ENCODE measurements at places on chromosomes 6 and 20.

DNA sequence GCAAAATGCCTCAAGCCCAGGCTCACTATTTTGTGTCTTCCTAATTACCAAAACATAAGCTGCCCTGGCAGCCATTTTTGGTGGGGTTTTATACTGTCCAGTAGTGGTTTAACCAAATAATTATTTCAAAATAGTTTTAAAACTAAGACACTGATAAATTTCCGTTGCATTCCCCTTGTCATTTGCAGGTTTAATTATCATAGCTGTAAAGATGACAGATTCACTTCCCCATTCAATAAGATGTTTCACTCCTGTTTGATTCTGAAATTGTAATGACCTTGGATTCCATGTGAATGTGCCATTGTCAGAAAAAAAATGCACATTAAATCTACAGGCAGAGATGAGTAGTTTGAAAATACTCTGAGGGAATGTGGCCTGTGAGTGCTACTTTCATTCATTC, 172.0 kb downstream of the COL9A1 start:
- DNase-seq: no peak

DNA sequence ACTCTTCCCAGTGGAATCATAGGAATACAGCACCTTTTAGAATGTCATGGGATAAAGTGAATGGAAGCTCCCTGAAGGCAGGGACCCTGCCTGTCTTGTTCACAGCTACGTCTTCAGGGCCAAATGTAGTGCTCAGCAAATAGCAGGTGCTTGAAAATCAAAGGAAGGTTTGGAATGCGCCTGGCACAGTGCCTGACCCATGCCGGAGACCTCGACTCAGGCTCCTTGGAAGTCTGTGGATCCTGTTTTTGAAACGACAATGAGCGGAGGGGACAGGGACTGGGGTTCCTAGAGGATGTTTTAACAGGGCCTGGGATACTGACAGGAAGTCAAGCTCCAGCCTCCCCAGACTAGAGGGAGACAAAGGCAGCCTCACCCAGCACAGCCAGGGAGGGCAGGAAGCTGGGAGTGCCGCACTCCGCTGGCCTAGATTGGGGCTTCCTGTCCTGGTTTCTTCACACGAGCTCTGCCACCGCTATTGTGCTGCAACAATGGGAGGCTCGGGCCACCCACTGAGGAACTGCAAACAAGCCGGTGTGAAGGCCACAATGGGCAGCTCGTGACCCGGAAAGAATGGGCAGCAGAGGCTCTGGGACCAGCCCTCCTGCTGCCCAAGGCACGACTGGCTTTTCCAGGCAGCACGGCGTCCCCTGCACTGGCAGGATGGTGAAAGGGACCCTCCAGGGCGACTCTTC, 76.7 kb downstream of the PREX1 start:
- DNase-seq: no peak

- no peak for DNase-seq
Observed at GRCh38 chr6:30156262-30156599, 4.8 kb downstream of the TRIM10 start.

DNA sequence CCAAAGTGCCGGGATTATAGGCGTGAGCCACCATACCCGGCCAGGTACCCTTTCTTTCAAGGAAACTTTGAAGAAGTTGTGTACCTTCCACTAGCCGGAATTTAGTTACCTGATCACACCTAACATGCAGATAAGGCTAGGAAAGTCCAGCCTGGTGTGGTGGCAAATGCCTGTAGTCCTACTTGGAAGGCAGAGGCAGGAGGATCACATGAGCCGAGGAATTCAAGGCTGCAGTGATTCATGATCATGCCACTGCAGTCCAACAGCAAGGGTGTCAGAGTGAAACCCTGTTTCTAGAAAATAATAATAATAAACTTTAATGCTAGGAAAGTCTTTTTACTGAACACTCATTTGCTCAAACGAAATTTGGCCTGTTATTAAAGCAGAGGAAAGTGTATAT, 21.0 kb downstream of the NFYA start:
- no peak for DNase-seq

DNA sequence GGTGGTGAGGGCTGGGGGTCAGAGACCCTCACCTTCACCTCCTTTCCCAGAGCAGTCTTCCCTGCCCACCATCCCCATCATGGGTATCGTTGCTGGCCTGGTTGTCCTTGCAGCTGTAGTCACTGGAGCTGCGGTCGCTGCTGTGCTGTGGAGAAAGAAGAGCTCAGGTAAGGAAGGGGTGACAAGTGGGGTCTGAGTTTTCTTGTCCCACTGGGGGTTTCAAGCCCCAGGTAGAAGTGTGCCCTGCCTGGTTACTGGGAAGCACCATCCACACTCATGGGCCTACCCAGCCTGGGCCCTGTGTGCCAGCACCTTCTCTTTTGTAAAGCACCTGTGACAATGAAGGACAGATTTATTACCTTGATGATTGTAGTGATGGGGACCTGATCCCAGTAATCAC, 2.1 kb downstream of the HLA-G start:
- DNase-seq: no peak

DNA sequence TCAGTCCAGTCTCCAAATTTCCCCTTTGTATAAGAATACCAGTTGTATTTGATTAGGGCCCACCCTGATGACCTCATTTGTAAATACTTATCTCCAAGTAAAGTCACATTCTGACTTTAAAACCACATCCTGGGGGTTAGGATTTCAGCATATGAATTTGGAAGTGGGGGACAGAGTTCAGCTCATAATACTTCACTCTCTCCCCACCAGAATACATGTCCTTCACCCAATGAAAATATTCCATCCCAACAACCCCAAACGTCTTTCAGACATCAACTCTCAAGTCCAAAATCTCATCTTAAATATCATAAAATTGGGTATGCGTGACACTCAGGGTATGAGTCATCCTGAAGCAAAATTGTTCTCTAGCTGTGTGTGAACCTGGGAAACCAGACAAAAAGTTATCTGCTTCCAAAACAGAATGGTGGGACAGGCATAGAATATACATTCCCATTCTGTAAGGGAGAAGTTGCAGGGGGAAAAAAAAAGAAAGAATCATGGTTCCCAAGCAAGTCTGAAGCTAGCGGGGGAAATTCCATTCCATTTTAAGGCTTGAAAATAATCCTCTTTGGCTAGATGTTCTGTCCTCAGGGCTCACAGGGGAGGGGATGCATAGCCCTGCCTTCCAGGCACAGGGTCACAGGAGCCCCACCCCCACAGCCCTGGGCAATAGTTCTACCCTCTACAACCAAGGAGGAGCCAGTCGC, 113.9 kb downstream of the ADAT2 start:
- no peak for DNase-seq

DNA sequence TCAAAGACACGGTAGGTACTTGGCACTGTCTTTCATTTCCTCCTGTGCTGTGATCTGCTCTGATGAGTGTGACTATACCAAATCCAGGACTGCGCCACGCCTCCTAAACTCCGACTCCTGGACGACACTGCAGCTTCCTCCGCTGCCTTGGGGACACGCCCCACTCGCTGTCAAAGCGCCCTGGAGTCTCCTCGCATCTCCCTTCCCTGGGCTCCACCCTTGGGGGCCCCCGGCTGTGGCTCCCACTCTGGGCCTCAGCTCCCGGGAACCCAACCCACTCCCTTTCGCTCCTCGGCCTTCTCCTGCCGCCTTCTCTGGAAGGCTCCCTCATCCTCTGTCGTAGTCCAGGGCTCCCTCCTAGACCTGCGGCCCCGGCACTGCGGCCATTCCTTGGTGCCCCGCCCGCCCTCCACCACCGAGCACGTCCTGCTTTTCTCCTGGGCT, 61.2 kb downstream of the RSPH3 start:
- peak; percentile 4 for DNase-seq

GRCh38 chr20:1697592-1697991, 40.0 kb upstream of the SIRPG start:
- DNase-seq: no peak

DNA sequence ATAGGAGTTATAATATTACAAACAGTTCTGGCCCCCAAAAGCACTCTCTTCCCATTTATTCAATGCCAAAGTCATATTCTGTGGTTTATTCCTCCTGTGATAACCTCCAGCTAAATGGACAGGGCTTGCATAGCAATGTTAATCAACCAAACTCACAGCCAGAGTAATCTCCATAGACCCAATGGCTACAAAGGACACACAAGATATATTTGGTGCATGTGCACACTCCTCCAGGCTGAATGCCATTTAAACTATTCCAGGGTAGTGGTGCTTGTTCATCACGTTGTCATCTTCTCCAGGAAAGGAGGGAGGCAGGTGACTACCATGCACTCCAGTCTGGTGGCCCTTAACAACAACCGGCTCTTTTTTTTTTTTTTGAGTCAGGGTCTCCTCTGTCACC, 56.8 kb downstream of the B3GAT2 start:
- no peak for DNase-seq

GRCh38 chr20:62760471-62760855, 35.8 kb upstream of the MRGBP start:
- no peak for DNase-seq

DNA sequence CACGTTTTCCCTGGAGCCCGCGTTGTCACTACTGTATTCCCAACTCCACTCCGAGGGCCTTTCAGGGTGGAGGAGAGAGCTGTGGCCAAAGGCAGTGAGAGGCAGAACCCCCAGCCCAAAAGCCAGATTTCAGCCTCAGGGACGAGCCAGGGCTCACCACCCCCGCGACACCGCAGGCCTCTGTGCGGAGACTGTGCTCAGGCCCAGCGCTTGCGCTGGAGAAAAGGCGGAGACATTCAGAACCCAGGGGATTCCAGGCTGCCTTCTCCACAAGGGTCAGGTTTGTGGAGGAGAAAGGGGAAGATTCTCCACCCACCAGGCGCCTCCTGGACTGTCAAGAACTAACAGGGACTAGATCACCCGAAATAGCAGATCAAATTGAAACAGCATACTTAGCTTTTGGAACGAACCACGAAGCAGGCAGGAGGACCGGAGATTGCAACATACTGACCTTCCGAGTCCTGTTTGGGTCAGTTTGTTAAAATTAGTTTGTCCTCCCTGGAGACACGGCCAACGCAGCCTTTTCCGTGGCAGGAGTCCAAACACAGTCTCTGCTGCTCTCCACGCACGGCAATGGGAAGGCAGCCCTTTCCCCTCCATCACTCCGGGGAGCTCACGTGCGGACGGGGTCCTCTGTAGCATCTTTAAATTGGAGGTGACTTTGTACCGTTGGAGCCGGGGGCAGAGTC, 14.4 kb downstream of the DLL1 start:
- no peak for DNase-seq

DNA sequence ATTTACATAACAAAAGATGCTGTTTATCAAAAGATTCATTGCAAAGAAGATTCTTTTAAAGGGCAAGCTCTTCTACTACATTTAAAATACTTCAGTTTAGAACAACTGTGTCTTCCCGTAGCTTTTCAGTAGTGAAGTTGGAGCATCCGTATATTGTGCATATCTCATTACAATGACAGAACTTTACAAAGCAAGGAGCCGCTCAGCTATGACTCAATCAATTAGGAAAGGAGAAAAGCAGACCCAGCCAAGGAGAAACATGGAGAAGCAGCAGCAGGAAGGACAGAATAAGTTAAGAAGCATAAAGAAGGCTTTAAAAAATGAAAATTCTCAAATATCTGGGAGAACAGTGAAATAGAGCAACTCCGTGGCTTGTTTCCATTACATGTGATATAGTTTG, 132.6 kb upstream of the SMLR1 start:
- no peak for DNase-seq

- no peak for DNase-seq
Observed at GRCh38 chr20:53382263-53382844, 211.3 kb downstream of the ZNF217 start.

- no peak for DNase-seq
Observed at GRCh38 chr20:44615876-44616603, 33.7 kb downstream of the PKIG start.

DNA sequence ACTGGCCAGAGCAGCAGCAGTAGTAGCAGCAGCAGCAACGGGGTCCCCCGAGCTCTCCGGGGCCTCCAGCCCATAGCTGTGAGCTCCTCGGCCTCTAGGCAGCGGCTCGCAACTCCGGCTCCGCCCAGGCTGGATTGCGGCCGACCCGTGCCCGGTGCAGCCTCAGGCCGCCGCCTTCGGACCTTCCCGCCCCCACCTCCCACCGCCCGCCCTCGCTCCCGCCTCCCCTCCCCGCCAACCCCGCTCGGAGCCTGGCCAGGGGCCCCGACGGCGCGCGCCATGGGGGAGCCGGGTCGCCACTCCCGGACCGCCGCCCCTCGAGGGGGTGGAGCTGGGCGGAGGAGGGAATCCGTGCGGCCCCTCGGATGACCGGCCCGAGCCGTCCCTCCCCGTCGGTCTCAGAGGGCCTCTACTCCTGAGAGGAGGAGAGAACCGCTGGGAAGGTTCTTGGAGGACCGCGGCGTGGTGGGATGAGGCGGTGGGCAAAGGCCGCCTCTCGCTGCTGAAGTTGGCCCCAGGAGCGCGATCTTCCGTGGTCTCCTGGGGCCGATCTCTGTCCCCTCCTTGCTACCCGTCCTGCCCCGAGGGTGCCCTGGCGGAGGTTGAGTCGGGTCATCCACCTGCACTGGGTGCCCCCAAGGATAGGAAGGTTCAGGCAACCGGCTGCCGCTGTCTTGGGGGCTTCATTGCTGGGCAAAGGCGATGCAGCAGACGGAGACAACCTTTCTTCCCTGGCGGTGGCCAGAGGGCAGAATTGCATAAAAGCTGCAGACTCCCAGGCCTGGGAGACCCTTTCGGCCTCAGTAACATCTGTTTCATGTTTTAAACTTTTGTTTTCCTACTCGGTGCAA, at the start of gene ADAM33:
Gene ADAM33, minus strand, starts transcription at position 80 of the 851 bp plus-strand sequence. Its CDS starts 6 bp downstream, at position 74.
- DNase-seq: no peak

- DNase-seq: no peak
Observed at GRCh38 chr6:45556828-45557227, 179.1 kb upstream of the SUPT3H start.

GRCh38 chr6:140561701-140562100, 1187.3 kb upstream of the CITED2 start:
- DNase-seq: no peak

DNA sequence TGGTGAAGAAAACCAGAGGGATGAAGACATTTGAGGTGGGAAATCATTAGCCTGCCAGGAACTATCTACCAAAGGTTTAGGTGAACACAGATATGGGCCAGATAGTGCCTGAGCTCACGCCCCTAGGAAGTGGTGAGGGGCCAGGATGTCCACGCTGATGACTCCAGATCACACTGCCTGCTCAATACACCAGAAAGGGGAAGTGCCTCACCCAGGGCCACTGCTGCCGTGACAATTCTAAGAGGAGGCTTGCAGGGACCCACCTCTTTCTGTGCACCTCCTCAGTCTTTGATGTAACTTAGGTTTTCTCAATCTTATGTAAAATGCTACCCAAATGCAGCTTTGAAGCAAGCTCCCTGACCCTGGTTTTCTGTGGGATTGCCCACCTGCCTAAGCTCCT, 5.4 kb upstream of the RAB44 start:
- no peak for DNase-seq

DNA sequence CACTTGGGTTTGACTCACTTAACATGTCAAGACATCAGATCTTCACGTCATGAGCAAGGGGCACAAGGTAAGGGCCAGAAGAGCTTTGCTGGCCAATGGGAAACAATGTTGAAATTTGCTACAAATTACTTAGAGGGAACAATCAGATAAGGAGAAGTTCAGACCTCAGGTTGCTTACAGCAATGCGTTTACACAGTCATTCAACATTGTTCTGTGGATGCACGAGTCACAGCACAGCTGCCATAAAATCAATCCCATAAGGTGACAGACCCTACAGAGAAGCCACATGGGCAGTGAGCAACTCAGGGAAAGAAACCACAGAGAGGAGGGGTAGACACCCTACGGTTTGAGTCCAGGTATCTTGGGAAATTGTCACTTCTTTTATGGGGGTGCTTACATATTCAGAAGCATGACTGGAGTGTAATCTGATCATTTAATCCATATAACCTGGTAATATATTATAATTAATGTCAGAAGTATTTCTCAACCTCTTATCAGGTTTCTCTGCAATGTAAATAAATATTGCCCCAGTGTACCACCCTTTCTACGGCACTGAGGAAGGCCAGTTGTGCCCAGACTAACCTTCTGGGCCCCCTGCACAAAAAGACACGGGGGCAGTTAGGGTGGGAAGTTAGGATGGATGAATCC, 2.3 kb upstream of the SLC22A2 start:
- no peak for DNase-seq
